ENCODE measurements at places on chromosomes 1 and 21.
A peak's percentile ranks its signal among the peaks of the same experiment; 100 is the strongest.

- no peak for DNase-seq
These were observed 29.8 kb downstream of the FHAD1 start for GRCh38 chr1:15276691-15277446.

GRCh38 chr1:116989835-116990234, 11.7 kb upstream of the CD101 start:
- no peak for DNase-seq

DNA sequence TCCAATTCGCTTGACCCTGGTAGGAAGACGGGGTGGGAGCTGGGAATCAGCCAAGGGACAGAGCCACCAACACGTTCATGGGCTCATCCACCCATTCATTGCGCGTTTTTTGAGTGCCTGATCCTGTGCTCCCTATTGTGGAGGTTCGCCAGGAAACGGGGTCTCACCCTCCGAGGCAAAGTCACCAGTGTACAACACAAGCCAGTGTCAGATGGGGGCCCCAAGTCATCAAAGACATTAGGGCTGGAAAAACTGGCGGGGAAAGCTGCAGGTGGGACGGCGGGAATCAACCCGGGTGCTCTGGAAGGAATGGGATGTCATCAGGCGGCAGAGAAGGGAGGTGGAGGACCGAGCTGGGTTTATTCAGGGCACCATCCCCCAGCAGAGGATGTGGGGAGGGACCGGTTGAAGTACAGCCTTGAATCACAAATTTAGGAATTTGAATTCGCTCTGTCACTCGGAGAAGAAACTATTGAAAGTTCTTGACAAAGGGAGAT, 667 bp upstream of the NID1 start:
- no peak for DNase-seq

GRCh38 chr1:67685558-67686266, 711 bp downstream of the GADD45A start:
- DNase-seq: peak; percentile 57

DNA sequence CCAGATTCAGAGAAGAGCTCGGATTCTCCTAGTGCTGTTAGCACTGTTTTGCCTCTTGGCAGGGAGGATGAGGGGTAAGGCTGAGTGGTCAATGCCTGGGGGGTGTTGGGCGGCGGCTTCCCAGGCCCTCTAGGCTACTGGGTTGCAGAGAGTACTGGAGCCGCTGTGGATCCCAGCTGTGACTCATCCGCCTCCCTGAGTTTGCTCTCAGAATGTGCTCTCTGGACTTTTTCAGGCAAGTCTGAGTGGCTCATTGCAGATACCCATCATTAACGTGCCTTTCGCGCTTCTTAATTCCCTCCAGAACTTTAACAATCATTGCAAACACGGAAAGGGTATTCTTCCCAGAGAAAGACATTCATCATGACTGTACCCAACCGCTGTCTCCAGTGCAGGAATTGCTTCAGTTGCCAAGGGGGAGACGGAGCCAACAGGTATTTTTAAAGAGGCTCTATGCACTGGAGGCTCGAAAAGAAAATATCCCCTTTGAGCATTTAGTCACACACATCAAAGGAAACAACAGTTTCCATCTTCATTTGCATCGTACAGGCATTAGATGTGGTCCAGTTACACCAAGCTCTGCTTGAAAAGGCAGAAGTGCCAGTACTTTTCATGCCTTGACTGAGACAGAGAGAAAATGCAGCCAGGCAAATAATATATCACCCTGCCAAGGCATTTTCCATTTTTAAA, 14.4 kb upstream of the CAMTA1 start:
- no peak for DNase-seq

- no peak for DNase-seq
These were observed 2.6 kb downstream of the TAGLN2 start for GRCh38 chr1:159922511-159923202.

DNA sequence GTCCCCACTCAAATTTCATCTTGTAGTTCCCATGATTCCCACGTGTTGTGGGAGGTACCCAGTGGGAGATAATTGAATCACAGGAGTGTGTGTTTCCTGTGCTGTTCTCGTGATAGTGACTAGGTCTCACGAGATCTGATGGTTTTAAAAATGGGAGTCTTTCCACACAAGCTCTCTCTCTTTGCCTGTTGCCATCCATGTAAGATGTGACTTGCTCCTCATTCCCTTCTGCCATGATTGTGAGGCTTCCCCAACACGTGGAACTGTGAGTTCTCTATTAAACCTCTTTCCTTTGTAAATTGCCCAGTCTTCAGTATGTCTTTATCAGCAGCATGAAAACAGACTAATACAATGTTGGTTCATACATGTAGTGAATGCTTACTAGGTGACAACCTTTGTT, 163.2 kb upstream of the PALMD start:
- DNase-seq: no peak

- no peak for DNase-seq
These were observed 190.5 kb upstream of the CSF3R start for GRCh38 chr1:36673202-36673601.

- no peak for DNase-seq
These were observed 5.5 kb downstream of the SGIP1 start for GRCh38 chr1:66539491-66539890.

- no peak for DNase-seq
These were observed 79.8 kb upstream of the HMCN1 start for GRCh38 chr1:185654199-185654951.

- no peak for DNase-seq
These were observed 3.9 kb downstream of the JTB start for GRCh38 chr1:153973525-153973924.

DNA sequence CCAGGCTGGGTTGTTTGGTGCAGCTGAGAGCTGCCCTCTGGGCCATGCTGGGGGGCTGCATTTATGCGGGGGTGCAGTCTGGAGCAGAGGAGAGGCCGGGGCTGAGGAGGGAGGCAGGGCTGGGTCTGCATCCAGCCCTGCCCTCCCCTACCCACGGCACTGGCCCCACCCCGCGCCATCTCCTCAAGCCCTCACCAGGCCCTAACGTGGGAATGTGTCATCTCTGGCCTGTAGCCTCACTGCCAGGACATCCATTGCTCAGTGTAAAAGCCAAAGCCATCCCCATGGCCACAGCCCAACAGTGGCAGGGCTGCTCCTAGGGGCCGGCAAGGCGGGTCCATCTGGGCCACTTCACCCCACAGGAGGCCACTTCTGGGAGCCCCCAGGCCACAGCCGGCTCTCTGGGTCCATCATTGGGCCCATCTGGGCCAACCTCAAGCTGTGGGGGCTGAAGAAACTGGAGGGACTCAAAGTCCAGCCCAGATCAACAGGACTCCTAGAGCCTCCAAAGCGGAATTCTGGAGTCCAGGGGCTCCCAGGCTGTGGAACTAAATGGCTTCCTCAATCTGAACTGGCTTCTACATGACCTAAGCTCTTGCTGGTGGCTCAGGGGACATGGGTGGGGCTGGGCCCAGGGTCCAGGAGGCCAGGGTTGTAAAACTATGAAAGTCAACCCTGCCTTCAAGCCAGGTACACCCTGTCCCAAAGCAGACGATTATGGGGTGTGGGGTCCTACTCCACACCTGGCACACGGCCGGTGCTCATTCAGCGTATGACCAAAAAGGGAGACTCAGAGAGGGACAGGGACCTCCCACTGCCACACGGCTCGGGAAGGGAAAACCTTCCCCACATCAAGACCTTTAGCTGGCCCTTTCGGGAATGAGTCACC, 32.6 kb downstream of the RUNX3 start:
- no peak for DNase-seq

Measured in activated CD4-positive, alpha-beta T cell treated with anti-CD3 and anti-CD28 coated beads, Interleukin-2, Interleukin-4, amounts not matched to agents 100 ng/mL and 50 ng/mL, durations not matched to agents 16 hours and 8 hours (primary cell).